ENCODE measurements at places on chromosomes 5 and 9.

DNA sequence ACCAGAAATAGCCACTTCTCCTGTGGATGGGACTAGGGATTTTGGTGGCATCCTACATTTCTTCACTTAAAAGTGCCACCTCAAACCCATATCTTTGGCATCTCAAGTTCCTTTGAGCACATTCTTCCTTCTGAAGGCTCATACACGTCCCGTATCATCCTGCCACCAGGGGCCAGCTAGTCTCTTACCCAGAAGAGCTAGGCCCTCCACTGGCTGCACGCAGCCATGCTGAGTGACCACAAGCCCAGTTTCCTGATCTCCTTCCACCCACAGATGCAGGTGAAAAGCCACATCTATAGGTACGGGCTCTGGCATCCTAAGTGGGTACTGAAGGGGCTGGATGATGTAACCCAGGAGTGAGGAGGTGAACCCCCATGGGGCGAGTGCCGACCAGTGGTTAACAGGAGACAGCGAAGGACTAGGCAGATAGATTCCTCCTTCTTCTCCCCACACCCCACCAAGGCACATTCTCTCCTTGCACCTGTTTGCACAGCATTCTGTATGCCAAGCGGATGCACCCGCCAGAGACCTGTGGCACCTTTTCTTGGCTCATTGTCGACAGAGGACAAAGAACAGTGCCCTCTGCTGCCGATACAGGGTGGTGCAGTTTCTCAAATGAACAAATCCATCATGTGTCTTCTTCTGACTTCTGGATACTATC is 14.4 kb upstream of the SCGB3A1 start:
- peak; percentile 70 for DNase-seq

GRCh38 chr5:34682926-34683623 is 26.9 kb downstream of the RAI14 start:
- no peak for DNase-seq

DNA sequence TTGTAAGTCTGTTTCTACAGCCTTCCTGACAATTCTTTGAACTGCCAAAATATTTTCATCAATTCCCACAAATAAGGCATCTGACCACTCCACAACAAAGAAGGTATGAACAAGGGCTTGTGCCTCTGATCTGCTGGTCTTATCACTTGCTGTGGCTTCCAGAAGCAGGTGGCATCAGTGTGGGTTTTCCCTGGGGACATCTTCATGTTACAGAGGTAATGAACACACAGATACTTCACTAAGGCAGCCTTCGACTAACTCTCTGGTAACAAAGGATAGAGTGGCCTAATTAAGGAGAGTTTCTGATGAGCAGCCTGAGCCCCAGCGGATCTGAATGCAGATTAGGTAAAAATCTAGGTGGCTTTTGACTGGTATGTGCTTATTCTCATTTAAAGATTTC is 15.2 kb upstream of the ERAP2 start:
- no peak for DNase-seq

GRCh38 chr5:143820451-143820850 is 8.5 kb downstream of the HMHB1 start:
- no peak for DNase-seq

GRCh38 chr5:89573345-89573744 is 690.4 kb upstream of the MEF2C start:
- DNase-seq = no peak

DNA sequence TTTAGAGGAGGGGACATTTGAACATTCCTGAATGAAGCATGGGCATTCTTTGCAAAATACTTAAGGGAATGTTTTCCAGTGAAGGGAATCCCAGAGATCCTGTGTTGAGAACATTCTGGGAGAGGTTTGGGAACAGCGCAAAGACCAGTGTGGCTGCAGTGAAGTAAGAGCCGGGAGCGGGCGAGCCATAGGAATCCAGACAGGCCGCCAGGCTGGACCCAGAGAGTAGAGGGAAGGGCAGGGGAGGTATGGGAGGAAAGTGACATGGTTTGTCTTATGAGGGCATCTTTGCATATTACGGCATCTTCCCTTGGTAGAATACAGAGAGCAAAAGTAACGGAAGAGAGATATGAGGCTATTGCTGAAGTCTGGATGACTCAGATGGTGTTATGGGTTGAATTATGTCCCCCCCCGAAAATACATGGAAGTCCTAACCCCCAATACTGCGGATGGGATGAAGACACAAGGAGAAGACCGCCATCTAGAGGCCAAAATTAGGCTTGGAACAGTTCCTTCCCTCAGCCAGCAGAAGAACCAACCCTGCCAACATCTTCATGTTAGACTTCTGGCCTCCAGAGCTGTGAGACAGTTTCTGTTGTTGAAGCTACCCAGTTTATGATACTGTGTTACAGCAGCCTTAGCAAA is 268.2 kb downstream of the MAST4 start:
- no peak for DNase-seq

DNA sequence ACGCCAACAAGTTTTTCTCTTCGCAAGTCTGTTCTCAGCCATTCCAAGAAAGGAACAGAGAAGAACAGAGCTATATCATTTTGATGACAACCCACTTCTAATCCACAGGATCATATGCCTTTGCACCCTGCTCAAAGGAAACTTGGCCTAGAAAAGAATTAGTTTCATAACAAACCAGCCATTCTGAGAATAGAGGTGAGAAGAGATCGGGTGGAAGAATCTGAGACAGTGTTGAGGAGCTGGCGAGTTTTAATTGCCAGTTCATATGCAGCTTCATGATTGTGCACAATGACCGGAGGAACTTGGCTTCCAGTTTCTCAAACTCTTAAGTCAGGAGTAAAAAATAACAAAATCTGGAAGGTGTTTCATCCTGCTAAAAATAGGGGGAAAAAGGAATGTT is 380.0 kb downstream of the NR2F1-AS1 start:
- DNase-seq = no peak

GRCh38 chr5:2222246-2222992 is 339.7 kb upstream of the IRX4 start:
- no peak for DNase-seq

DNA sequence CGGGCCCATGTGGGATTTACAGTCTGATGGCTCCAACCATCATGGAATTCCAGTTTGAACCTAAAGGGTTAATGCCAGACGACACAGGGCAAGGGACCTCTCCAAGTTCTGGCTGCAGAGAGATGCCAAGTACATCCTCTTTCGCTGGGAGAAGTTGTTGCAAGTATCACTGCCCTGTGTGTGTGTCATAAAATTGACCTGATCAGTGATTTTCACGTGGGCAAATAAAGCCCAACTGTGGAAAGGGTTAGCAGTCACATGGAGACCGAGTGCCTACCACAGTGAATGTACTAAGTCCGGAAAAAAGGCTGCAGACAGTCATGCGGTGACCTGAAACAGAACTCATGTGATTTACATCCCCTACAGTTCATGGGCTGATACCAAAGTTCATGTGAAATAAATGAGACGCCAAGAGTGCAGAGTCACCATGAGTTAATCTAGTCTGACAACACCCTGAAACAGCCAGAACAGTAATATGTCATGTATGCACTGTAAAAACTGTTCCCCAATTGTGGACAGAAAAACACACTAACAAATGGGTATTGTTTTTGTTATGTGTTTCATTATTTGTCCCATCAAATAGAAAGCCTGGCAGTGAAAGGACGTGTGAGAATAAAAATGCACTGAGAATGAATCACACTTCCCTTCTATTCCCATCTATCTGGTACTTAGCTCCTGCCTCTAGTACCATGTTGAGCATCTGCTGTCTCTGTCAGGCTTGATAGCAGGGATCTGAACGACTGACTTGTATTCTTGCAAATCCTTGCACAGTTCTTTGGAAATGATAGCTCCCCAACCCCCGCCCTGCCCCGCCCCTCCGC is 115.7 kb downstream of the SUSD1 start:
- DNase-seq = no peak

- DNase-seq = no peak
Measured at GRCh38 chr9:27460226-27461023, 63.7 kb upstream of the IFNK start.

GRCh38 chr5:147101659-147102369 is 133.0 kb upstream of the STK32A start:
- no peak for DNase-seq

DNA sequence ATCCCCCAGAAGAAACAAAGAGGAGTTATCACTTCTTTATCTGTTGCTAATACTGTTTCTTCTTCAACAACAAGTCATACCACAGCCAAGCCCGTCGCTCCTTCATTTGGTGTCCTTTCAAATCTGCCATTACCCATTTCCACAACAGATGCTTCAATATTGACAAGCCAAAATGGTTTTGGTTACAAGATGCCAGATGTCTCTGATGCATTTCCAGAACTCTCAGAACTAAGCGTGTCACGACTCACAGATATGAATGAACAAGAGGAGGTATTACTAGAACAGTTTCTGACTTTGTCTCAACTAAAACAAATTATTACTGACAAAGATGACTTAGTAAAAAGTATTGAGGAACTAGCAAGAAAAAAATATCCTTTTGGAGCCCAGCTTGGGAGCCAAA is 16.0 kb upstream of the HAND1 start:
- no peak for DNase-seq

DNA sequence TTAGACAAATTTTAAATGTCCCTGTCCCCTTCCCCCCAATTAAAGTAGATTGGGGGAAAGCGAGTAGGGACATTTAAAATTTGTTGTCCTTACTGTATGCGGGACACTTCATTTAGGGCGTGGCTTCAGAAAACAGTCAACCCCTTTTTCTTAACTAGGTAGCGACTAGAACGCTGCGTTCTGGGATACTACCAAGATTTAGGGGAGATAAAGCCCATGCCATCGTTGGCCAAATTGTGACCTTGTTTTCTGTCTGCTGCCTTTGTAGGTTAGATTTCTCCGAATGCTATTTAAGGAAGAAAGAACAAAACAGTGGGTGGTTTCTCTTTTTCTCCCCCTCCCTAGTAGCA is 1.2 kb downstream of the CKS2 start:
- no peak for DNase-seq

- no peak for DNase-seq
Measured at GRCh38 chr5:83474991-83475390, 3.4 kb downstream of the VCAN start.

GRCh38 chr9:117120061-117120460 is 294.8 kb downstream of the ASTN2 start:
- no peak for DNase-seq

DNA sequence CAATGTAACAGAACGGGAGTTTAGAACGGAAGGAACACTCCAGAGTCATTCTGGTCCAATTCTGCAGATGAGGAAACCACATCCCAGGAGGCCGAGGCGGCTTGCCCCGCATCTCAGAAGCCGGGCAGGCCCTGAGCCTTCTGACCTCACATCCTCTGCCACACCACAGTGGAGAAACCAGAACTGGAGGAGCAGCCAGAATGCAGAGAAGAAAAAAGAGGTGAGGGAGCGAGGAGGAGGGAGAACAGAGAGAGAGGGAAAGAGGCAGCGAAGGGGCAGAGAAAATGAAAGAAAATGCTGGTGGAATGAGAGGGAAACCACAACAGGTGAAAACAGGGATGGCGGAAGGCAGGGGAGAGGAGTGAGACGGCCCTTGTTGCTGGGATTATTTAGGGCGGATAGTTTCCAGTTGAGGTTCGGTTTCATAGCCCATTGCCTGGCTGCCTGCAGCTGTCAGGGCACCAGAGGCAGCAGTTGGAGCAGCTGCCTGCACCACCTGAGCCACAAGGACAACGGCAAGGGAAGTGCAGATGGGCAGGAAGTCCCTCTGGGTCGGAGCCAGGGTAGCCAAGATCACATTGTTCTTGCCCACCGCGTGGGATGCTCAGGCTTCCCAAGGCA is at the start of gene HMHB1:
Gene HMHB1 (plus strand): TSS at position 77 of the 621 bp plus-strand sequence.
- DNase-seq = no peak

All from ecto neural progenitor cell (in vitro differentiated cells).